Right lobe of liver (tissue), 6 donors: ENCODE measurements at places on chromosomes 11 and 22. TPM values are rescaled to one million over a fixed set of nuclear protein-coding genes. Genes with fewer than 3 reads are reported as not detected.

Gene OR5A1
- not detected for total RNA-seq

- DNase-seq: no peak
Measured at GRCh38 chr22:27422442-27422841, 379.1 kb downstream of the MN1 start.

Gene RHOD
- total RNA-seq: 95.0 TPM

Gene KRTAP5-10
- total RNA-seq: not detected

- DNase-seq: no peak
Measured at GRCh38 chr11:5200582-5200981, at the start of gene OR51V1. TSS of gene OR51V1 (minus strand) at chr11:5200682. CDS start at chr11:5200682, 0 bp downstream.

DNA sequence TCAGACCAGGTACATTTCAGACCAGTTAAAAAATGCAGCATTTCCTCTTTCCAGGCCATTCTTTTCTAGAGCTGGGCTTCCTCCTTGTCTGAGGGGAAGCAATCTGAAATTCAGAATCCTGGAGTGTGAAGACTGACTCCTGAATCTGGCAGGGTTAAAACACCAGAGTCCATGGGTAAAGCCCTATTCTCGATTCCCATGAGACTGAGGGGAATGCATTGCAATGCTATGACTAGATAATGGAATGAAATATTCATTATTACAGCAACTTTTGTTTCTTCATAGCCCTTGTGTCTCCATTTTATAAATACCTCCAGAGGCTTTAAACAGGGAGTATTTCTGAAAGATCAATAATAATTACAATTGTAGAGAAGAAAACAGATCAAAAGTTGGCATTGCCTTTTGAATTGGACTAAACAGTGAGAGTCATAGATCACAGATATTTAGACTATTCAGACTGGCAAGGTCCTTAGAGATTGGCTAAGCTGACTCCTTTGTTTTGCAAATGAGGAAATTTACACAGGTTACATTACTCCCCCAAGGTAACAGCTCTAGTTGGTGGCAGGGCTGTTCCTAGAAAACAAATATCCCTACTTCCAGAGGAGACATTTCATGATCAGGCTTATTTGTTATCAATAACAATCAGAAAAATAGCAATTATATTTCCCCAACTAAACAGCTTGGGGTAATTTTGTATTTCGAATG is 632.6 kb upstream of the KIRREL3 start:
- DNase-seq: no peak

- no peak for DNase-seq
Measured at GRCh38 chr11:68303083-68303482, 9.3 kb upstream of the LRP5 start.

Gene OR51B5
- 0.28 TPM for total RNA-seq

- DNase-seq: no peak
Measured at GRCh38 chr11:61955422-61956135, 5.4 kb downstream of the BEST1 start.

GRCh38 chr11:72426103-72426757 is 8.1 kb downstream of the CLPB start:
- DNase-seq: no peak

Gene EFEMP2
- 7.7 TPM for total RNA-seq

- DNase-seq: no peak
Measured at GRCh38 chr11:126800009-126800408, 200.6 kb downstream of the KIRREL3 start.

Gene DGCR6
- 5.1 TPM for total RNA-seq

GRCh38 chr11:36724742-36725385 is 126.8 kb upstream of the RAG2 start:
- DNase-seq: no peak

Gene RASSF10
- total RNA-seq: not detected

DNA sequence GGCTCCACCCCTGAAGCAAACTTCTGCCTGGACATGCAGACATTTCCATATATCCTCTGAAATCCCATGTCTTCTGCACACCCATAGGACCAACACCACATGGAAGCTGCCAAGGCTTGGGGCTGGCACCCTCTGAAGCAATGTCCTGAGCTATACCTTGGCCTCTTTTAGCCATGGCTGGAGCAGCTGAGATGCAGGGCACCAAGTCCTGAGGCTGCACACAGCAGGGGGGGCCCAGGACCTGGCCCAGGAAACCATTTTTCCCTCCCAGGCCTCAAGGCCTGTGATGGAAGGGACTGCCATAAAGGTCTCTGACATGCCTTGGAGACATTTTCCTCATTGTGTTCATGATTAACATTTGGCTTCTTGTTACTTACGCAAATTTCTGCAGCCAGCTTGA is 34.5 kb downstream of the SYT9 start:
- no peak for DNase-seq

Gene PYGM
- total RNA-seq: 0.58 TPM

Gene PDGFD
- 1.0 TPM for total RNA-seq
